ENCODE measurements at places on chromosomes 11 and 22. TPM values are rescaled to one million over a fixed set of nuclear protein-coding genes. Genes with fewer than 3 reads are reported as not detected.
A peak's percentile ranks its signal among the peaks of the same experiment; 100 is the strongest.

Gene OR51B5
- not detected for total RNA-seq

Gene PATE4
- total RNA-seq = not detected

Gene SYT12
- total RNA-seq = 3.3 TPM

Gene APOA5
- total RNA-seq = 0.15 TPM

Gene ZBED4
- total RNA-seq = 28.3 TPM

Gene OR8A1
- not detected for total RNA-seq

DNA sequence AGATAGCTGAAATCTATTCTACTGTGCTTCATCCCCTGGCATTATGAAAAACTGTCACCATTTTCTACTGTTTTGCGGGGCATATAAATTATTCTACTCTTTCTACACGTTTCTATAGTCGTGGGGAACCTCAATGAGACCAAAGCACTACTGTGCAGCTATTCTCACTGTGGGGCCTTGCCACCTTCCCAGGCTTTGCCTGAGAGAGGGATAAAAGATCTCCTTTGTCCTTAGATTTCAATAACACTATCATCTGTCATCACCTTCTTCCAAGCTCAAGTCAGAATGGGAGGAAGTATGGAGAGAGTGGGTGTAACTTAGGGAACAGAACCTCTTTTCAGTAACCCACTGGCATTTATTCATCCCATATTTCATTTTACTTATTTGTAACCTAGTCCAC is 1462.1 kb upstream of the RAG2 start:
- H3K36me3 ChIP-seq = no peaks in the 10 kb centered on the region
- H3K27ac ChIP-seq = no peak overlapping the region
- H3K4me3 ChIP-seq = no peak overlapping the region
- H3K4me1 ChIP-seq = no peaks in the 10 kb centered on the region
- H3K27me3 ChIP-seq = no peaks in the 10 kb centered on the region
- DNase-seq = no peak

DNA sequence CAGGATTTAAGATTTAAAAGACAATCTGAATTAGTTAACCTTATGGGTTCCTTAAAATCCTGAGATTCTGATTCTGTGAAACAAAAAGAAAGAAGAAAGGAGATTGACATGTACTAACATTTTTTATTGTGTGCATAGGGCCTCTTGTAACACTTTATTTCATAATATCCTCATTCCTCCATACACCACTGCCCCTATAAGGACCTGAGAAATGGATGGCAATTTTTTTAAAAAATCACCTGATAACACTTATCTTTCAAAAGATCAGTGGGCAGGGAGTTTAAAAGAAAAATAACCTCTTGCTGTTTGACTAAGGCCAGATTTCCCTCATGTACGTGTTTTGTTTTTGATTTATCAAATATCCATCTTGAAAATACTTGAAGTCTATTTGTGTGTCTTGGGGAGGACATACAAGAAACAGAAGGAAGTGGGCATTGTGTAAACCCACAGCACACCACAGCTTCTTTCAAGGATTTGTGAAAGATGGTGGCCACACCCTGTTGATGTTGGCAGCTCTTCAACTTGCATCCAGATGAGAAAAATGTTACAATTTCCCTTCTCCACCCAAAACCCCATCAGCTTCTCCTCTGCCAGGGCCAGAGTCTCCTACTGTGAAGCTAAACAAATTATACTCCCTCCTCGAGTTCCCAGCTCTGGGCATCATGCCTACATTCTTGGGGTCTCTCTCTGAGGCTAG is 35.0 kb upstream of the MPEG1 start:
- H3K36me3 ChIP-seq = no peaks in the 10 kb centered on the region
- H3K27ac ChIP-seq = no peak overlapping the region
- DNase-seq = no peak

GRCh38 chr11:121237686-121238658 is 54.6 kb upstream of the SC5D start:
- DNase-seq = no peak
- no peaks in the 10 kb centered on the region for H3K27me3 ChIP-seq
- no peak overlapping the region for H3K4me3 ChIP-seq
- no peaks in the 10 kb centered on the region for H3K36me3 ChIP-seq
- no peak overlapping the region for H3K27ac ChIP-seq

- no peak overlapping the region for H3K27ac ChIP-seq
- no peak overlapping the region for H3K4me3 ChIP-seq
- DNase-seq = no peak
- H3K36me3 ChIP-seq = no peaks in the 10 kb centered on the region
- no peaks in the 10 kb centered on the region for H3K27me3 ChIP-seq
Measured at GRCh38 chr11:110909336-110909735, 197.1 kb upstream of the ARHGAP20 start.

GRCh38 chr11:73452726-73453125 is 76.5 kb downstream of the RELT start:
- no peak overlapping the region for H3K4me3 ChIP-seq
- H3K27ac ChIP-seq = no peak overlapping the region
- H3K4me1 ChIP-seq = peaks cover 2% of the 10 kb centered on the region
- no peaks in the 10 kb centered on the region for H3K27me3 ChIP-seq
- DNase-seq = no peak
- H3K36me3 ChIP-seq = no peaks in the 10 kb centered on the region

DNA sequence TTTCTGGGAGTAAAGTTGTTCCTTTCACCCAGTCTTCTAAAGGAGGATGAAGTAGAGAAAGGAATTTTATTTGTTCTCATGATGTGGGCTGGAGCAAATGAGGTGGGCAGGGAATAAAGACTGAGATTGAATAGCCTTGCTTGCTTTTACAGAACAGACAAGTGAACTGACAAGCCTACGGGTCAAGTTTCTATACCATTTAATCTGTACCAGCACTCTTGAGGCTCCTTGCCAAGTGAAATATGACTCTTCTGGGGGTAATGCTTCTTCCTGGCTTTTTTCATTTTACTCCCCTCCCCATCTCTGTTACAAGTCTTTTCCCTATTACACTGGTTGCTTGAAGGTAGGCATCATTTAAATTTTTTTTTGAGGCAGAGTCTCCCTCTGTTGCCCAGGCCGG is 54.8 kb downstream of the CSTPP1 start:
- H3K36me3 ChIP-seq = no peaks in the 10 kb centered on the region
- H3K4me3 ChIP-seq = no peak overlapping the region
- no peak for DNase-seq
- no peak overlapping the region for H3K27ac ChIP-seq

GRCh38 chr22:24497841-24498258 is 2.7 kb downstream of the UPB1 start:
- no peak overlapping the region for H3K4me3 ChIP-seq
- no peaks in the 10 kb centered on the region for H3K36me3 ChIP-seq
- no peak overlapping the region for H3K27ac ChIP-seq
- no peaks in the 10 kb centered on the region for H3K4me1 ChIP-seq
- no peak for DNase-seq

DNA sequence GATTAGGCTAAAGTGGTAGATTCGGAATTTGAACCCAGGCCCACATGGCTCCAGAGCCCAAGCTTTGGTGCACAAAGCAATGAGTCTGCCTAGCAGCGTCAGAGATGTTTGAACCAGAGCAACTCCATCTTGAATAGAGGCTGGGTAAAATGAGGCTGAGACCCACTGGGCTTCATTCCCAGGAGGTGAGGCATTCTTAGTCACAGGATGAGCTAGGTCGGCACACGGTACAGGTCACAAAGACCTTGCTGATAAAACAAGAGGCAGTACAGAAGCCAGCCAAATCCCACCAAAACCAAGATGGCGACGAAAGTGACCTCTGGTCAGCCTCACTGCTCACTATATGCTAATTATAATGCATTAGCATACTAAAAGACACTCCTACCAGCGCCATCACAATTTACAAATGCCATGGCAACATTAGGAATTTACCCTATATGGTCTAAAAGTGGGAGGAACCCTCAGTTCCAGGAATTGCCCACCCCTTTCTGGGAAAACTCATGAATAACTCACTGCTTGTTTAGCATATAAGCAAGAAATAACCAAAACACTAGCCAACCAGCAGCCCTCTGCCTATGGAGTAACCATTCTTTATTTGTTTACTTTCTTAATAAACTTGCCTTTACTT is 40.3 kb upstream of the DAGLA start:
- DNase-seq = no peak
- no peak overlapping the region for H3K27ac ChIP-seq
- H3K4me1 ChIP-seq = no peaks in the 10 kb centered on the region
- H3K27me3 ChIP-seq = no peaks in the 10 kb centered on the region
- no peak overlapping the region for H3K4me3 ChIP-seq
- no peaks in the 10 kb centered on the region for H3K36me3 ChIP-seq

GRCh38 chr11:18225913-18226312 is 10.7 kb downstream of the SAA4 start:
- no peak overlapping the region for H3K27ac ChIP-seq
- no peaks in the 10 kb centered on the region for H3K27me3 ChIP-seq
- no peak for DNase-seq
- H3K4me3 ChIP-seq = no peak overlapping the region

GRCh38 chr11:17013548-17014320 is 480 bp downstream of the PLEKHA7 start:
- DNase-seq = peak; percentile 80
- peaks cover 3% of the 10 kb centered on the region for H3K27me3 ChIP-seq
- H3K4me1 ChIP-seq = peaks cover 10% of the 10 kb centered on the region
- H3K36me3 ChIP-seq = no peaks in the 10 kb centered on the region
